GOT3 (cell line): ENCODE measurements at places on chromosomes 3 and 15.

GRCh38 chr15:79743032-79743431 is 153.8 kb downstream of the MTHFS start:
- DNase-seq, result no peak

GRCh38 chr15:58518626-58519025 is 86.8 kb downstream of the LIPC start:
- DNase-seq, result no peak

GRCh38 chr3:158463556-158463955 is 107.4 kb upstream of the MLF1 start:
- DNase-seq, result no peak

DNA sequence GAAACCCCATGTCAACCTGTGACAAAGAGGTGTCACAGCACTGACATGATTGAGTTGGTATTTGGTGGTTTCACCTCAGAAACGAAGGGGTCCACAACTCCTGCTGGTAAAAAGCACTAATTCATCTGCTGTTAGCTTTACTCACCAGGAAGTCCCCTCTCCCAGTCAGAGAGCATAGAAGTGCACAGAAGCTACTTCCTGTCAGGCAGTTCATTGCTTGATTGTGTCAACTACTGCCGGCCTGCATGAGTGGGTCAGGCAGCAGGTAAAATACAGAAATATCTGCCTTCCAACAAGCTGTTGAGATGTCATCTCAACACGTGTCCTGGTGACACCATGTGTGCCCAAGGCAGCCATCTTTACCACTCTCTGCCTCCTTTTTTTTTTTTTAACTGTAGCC is 596.6 kb upstream of the NR2F2 start:
- DNase-seq, result no peak

GRCh38 chr3:141051443-141052200 is 475 bp downstream of the SPSB4 start:
- no peak for DNase-seq

- no peak for DNase-seq
These were observed 344.7 kb upstream of the TPRG1 start for GRCh38 chr3:188827103-188827502.

DNA sequence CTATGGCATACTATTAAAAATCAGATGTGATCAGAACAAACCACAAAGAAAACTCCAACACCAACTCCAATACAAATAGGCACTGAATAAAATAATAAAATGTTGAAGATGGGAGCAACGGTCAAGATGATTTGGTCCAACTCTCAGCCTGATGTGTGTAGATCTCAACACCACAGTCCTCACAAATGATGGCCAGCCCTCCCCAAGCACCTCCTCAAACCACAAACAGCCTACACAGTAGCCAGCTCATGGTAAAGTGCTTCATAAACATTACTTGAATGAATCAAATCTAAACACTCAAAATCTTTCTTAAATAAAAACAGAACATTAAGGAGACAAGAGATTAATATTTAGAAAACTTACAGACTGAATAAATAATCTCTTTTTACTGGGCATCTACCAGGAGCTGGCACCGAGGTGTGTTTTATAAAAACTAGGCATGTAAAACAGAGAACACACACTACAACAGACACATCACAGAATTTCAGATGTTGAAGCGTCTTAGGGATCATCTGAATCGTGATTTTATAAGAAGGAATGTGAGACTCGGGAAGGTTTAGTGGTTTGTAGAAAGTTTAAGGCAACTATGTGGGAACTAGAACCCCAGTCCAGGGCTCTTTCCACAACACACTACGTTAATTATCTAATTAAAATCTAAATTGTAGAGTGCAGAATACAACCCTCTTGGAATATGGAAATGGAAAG is 102.4 kb downstream of the MYLK start:
- no peak for DNase-seq

GRCh38 chr3:35257641-35258040 is 381.7 kb upstream of the ARPP21 start:
- no peak for DNase-seq

- no peak for DNase-seq
These were observed 72.6 kb upstream of the ALDH1A3 start for GRCh38 chr15:100807028-100807427.

- DNase-seq, result no peak
These were observed 173.9 kb downstream of the NSMCE3 start for GRCh38 chr15:29095746-29096145.

- no peak for DNase-seq
These were observed 241.8 kb downstream of the FOXP1 start for GRCh38 chr3:71341721-71342120.

GRCh38 chr3:114456742-114457141 is 162.9 kb downstream of the TIGIT start:
- no peak for DNase-seq

DNA sequence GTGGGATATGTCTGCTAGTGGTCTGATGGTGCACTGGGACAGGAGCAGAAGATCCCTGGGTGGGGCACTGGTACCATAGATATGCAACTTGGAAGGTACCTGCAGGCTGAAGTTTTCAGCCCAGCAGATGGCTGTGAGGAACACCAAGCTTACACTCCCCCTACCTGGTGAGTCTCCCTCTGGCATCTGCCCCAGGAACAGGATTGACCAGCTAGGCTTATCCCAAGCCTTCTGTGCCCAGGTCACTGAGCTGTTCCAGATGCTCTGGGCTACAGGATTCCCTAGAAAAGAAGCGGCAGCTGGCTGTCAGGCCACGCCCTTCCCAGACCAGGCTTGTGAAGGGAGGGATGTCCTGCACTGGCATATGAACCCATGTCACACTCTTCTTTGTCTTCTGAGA is 1130.0 kb downstream of the NAALADL2 start:
- DNase-seq, result no peak

GRCh38 chr3:20527368-20527767 is 341.4 kb upstream of the SGO1 start:
- no peak for DNase-seq

GRCh38 chr3:10757821-10758130 is 58.3 kb upstream of the SLC6A11 start:
- DNase-seq, result no peak

DNA sequence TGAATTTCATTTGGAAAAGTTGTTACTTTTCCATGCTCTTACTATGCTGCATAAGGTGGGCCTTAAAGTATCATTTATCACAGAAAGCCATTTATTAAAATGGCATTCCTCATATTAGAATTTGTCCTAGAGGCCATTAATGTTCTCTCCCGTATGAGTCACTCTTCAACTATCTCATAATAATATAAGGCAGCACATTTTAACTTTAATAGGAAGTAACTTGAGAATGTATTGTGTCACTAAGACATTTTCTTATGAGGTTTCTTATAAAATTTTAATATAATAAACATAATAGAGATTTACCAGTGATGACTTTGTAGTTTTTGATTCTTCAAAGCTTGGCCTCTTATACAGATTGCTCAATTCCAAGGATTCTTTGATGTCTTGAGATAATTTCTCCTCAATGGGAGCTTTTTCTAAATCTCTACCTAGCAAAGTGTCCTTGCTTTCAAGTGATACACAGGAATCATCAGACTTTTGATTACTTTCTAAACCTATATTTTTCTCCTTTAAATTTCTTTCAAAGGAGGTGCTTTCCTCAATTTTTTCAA is 74.7 kb downstream of the ZBBX start:
- no peak for DNase-seq

DNA sequence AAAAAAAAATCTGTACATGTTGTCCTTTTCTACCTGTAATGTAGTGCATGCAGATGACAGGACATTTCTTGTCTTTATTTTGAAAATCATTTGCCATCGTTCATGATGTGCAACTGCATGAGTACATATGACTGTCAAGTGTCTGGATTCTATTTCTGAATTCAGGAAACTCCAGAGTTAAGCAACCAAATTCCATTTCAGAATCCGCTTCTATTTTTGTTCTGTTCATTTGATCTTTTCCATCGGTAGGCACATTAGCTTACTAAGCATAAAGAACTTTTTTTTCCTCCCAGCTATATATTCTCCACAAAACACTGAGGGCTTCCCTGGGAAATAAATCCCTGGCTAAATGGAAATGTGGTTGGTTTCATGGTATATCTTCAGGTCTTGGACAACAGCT is 365.6 kb downstream of the PTPRG start:
- DNase-seq, result no peak

DNA sequence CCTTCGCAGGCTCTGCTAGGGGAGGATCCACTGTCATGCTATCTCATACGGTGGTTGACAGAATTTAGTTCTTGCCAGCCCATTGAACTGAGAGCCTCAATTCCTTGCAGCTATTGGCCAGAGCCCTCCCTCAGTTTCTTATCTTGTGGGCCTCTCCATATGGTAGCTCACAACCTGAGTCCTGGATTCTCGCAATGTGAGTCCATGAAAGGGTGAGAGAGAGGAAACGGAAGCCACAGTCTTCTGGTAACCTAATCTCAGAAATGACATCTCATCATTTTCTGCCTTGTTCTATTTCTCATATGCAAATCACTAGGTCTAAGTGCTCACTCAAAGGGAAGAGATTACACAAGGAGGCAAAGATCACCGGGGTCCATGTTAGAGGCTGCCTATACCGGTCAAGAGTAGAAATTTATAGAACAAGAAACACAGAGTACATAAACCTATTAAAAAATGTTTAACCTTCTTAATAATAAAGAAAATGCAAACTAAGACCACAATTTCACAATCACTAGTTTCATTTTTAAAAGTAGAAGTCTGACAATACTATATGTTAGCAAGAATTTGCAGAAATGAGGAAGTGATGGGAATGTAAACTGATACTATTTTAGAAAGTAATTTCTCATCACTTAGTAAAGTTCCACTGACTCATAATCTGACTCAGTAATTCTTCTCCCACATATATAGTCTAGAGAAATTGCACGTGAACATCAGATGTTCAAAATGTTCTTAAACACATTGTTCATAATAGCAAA is 378.4 kb upstream of the AGTR1 start:
- DNase-seq, result no peak

DNA sequence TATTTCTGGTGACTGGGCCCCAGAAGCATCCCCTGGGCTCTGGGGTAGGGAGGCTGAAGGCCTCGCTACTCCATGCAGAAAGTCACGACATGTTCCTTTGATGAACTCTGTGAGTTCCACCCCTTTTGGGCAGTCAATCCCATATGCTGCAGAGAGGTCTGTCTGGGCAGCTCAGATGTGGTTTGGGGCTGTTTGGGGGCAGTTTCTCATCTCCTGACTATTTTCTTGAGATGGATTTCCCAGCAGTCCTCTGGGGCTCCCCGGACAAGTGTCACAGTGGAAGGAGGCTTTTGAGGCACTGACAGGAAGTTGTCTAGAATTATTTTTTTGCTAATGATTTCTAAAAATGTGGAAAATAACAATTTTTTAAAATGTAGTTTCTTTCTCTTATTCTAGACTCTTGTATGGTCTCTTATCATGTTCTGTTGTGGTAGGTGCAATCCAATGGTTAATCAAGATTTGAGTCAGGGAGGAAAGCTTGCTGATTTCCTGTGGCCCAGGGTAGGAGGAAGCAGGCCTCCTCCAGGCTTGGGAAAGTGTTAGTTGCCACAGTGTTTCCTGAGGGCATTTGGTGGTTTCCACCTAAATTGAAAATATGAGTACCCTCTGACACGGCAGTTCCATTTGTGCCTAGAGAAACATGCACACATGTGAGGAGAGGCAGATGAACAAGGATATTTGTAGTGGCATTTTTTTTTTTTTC is 19.9 kb upstream of the TATDN2 start:
- DNase-seq, result no peak

- DNase-seq, result peak; percentile 45
These were observed 32.4 kb upstream of the SACM1L start for GRCh38 chr3:45656575-45657363.

DNA sequence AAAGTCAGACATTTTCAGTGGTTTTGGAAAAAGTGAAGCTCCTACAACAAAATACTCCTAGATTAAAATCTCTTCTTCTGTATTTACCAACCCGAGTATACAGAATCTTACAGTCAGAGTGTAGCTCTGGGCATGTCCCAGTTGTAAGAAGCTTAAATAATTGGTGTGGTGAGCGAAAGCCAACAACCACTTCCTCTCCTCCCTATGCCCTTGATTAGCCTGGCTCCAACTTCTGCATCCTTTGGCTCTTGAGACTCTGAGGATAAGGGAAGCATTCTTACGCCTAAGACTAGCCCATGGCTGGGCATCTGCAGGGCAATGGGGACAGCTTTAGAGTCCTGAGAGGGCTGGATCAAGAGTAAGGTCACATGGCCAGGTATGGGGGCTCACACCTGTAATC is 25.5 kb downstream of the RFT1 start:
- DNase-seq, result no peak

- no peak for DNase-seq
These were observed 16.9 kb downstream of the ACAA1 start for GRCh38 chr3:38119821-38120692.

DNA sequence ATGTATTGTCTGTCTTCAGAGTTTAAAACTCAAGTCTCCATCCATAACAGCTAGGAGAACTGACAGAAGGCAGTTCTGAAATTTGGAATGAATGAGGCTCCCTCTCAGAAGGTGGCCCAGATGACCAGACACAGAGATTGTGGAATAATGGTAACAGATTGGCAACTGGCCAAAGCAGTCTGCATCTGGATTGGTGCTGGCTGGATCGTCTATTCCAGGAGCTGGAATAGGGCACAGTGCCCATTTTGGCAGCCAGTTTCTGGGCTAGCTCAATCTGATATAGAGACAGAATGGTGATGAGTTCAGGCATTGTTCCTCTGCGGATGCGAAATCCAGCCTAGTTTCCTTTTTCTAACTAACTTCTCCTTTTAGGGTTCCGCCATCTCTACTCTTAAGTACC is 851.7 kb downstream of the PDCD6IP start:
- no peak for DNase-seq

- DNase-seq, result no peak
These were observed 114.2 kb downstream of the CNTN3 start for GRCh38 chr3:74500257-74500656.

DNA sequence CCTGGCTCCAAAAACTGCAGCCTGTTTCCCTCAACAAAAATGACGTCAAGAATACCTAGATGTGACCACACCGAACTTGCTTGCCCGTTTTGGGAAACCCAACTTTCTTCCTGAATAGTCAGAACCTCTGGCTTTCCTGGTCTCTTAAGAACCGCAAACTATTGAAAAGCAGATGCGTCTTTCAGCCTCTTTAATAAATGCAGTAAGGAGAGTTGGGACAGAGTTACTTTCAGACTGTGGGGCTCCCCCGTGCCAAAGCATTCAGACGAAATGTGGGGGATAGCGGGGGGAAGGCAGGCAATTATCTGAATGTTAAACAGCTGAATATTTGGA is 1.2 kb upstream of the PROK2 start:
- no peak for DNase-seq

- DNase-seq, result no peak
These were observed 66.9 kb upstream of the PLAAT1 start for GRCh38 chr3:193174140-193174539.

GRCh38 chr15:27592036-27592760 is 506.9 kb downstream of the OCA2 start:
- no peak for DNase-seq
